ENCODE measurements at places on chromosomes 2 and 18.

DNA sequence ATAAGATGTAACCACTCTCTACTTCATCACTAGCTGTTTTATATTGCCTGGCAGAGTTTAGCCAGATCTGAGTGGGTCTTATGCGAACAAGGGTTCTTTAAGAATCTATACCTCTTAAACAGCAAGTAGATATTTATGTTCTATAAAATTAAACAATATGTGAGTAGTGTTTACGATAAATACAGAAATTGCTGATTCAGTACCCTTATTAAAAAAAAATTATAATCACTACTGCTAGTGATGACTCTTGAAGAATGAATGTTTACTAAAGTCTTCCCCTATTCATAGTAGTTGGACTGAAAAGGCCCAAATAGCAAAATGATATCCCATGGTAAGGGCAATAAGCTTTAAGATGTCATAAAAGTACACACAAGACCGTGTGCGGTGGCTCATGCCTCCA is 98.7 kb upstream of the DTNB start:
- no peak for DNase-seq

DNA sequence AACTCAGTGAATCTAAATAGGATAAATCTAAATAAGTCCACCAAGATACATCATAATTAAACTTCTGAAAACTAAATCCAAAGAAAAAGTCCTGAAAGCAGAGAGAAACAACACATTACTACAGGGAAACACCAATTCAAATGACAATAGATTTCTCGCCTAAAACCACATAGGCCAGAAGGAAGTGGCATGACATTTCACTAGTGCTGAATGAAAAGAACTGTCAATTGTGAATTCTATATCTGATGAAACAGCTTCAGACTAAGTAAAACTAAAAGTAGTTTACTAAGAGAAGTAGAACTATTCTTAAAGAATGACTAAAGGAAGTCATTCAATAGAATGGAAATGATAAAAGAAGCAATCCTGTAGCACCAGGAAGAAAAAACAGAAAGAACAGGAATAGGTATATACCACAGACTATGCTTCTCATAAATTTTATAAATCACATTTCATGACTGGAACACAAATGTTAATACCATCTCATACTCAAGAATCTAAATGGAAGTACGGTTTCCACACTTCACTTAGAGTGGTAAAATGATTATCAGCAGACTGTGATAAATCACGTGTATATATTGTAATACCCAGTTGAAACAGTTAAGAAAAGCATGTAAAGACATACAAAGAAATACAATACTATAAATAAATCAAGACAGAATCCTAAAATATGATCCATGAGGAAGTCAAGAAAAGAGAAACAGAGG is 46.4 kb downstream of the ASXL2 start:
- DNase-seq: peak; percentile 43

DNA sequence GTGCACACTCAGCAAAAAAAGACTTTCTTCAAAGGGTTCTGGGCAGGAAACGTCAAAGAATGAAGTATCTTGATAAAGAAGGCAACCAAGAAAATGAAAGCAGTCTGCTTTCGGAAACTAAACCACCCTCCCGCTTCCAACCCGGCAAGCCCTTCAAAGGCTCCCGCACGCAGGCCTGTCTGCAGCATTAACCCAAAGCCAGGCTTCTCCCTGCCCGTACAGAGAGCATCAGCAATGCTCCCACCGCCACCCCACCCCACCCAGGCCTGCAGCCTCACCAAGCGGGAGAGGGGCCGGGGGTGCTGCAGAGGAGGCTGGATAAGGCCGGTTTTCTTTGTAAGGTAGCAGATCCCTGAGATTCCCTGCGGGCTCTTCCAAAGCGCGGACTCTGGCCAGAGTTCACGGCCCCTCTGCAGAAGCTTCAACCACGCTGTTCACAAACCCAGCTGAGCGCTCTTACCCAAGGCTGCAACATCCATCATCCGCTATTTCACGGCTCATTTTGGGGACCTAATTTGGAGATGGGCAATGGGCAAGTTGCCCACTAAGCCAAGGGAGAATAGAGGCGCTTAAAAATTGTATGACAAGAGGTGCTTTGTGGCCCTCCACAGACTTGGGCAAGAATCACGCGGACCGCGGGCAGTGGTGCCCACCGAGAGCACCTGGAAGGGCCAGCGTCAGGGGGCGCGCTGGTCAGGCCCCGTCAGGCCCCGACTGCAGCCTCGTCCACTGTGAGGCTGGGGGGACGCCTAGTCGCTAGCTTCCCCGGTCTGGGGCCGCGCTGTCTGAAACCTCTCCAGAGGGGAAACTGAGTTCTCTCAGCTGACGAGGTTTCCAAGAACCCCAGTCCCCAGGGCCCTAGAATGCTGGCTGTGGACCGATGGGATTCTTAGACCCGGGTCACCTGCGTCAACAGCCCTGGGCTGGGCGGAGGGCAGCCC is 225.4 kb upstream of the ID2 start:
- peak; percentile 52 for DNase-seq

DNA sequence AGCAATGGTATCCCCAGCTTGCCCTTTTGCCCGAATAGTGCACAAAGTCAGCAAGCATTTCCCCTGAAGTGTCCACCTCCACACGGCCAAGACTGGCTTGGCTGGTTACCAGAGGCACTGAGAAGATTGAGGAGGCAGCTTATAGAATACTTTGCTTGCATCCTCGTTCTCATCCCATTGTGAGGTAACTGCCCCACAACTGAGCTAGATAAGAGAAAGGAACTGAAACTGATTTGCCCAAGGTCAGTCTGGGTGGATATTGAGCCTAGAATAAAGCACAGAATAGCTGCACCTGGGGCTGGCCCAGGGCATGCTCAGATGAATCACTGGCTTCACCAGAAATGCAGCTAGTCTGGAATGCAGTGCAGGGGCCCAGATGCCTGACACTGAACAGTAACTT is 32.7 kb upstream of the MAP4K3 start:
- DNase-seq: no peak

DNA sequence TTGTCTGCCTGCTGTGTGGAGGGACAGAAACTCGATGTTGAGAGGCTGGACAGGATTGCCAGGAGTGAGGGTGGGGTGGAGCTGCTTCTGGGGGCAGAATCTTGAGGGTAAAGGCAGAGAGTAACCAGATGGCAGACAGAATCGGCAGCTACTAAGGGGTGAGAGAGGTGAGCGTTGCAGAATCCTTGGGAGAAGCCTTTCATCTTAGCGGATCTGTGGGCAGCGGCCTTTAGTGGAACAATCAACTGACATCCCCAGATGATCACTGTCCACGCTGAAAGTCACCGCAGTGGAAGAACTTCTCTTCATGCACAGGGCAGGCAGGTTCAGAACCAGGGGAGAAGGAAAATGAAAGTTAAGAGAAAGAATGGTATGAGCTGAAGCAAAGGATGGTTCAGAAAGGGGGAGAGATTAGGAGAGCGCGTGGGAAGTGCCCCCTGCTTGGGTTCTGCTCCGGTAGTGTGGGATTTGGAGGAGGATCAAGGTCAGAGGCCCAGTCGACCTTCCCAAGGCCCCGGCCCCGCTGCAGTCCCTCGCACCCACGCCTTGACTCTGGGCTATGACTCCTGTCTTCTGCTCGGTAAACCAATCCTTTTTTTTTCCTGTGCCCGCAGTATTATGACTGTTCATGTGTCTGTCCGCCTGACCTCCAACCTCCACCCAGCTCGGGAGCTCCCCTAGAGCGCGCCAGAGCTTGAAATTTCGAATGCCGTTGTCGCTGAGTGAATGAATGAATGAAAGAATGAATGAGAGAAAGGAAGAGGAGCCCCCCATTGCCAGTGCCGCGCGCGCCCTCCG is 584 bp downstream of the BOLA3 start:
- peak; percentile 64 for DNase-seq

DNA sequence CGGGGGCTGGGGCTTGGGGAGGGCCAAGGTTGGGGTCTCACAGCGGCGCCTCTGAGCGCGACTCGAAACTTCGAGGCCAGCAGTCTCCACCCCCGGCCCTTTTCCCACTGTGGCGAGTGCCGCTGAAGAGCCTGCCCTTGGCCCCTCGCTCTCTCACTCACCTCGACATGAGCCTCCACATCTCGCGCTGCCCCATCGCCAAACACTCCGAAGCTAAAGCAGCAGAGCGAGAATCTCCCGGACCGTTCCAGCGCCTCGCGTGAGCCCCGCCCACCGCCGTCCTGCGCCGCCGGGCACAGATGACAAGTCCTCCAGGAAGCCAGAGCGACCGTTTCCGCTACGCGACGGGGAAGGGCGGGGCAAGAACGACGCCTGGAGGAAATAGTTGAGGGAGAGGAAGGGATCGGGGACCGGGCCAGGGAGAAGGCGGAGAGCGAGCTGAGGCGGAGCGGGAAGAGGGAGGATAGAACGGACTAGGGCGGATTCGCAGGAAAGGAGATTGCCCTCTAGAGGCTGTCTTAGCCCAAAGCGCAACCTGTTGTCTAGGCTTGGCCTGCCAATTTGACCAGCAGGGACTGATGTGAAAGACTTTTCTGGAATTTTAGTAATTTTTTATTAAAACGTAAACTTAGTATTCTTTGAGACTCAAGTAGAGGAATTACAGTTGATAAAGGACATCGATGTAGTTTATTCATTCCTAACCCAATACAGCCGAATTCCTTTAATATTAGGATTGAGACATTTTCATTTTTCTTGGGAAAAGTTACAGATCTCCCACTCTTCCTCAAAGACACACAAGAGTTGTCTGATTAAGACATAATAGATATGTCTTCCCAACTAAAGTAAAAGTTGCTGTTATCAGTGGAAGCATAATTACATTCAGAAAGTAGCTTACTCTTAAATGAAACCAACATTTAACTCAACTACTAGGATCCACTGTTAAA is at the start of gene HIBCH:
Gene HIBCH (minus strand): TSS at position 272 of the 944 bp plus-strand sequence. CDS start 76 bp downstream, at position 196.
- DNase-seq: peak; percentile 91

- no peak for DNase-seq
These were observed 26.8 kb downstream of the BCL11A start for GRCh38 chr2:60526623-60527022.

- DNase-seq: no peak
These were observed 73.4 kb upstream of the NDUFV2 start for GRCh38 chr18:9029131-9029530.

GRCh38 chr2:126107883-126108282 is 548.1 kb upstream of the GYPC start:
- DNase-seq: no peak

- no peak for DNase-seq
These were observed 1103.9 kb upstream of the KLHL29 start for GRCh38 chr2:22281033-22281432.

DNA sequence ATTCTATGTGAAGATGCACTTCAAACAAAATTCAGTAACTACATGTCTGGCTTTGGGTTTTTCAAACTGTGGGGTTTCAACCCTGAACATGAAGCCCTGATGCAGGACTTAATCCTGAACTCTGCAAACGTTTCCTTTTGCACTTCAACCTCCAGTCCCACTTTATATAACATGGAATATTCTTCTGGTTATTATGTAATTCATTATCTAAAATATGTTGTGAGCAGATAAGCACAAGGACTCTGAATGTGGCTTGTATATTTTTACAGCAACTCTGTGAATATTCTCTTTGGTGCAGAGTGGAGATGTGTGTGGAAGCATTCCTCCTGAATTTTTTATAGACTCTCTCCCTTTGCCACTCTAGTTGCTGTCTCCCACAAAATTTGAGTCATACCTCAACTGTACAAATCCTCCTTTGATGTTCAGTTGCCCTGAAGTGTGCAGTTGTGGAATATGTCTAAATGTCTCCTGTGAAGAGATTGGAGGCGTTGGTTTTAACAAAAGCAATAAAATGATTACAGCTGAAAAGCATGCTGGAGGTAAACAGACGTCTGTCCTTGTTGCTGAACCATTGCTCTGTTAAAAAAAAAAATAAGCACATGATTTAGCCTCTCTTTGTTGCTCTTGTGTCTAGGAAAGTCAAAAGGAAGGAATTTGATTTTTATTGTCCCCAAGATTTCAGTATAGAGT is 205.1 kb upstream of the NRP2 start:
- DNase-seq: no peak

GRCh38 chr2:129275706-129276105 is 703.8 kb upstream of the RAB6C start:
- DNase-seq: no peak

- DNase-seq: no peak
These were observed 131.6 kb downstream of the NXPH2 start for GRCh38 chr2:138648606-138649005.

- no peak for DNase-seq
These were observed 26.4 kb downstream of the TMEM131 start for GRCh38 chr2:97969081-97970067.

DNA sequence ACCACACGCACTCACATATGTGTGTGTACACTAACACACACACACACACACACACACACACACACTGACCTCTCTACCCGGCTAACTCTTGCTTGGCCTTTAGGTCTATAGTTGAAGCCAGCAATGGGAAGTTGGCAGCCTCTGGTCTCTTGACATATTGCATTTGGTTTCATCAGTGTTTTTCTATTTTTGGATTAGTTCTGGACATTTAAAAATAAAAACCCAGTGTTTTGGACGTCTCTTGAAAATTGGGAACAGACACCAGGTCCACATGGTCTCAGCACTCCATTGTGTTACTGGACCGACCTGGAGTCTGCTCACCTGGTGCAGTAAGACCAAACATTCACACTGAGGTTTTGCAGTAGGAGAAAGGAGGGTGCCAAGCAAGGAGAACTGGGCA is 50.4 kb upstream of the AFF3 start:
- DNase-seq: no peak
